Activated naive CD4-positive, alpha-beta T cell (primary cell): ENCODE measurements at places on chromosomes 11 and 22.

DNA sequence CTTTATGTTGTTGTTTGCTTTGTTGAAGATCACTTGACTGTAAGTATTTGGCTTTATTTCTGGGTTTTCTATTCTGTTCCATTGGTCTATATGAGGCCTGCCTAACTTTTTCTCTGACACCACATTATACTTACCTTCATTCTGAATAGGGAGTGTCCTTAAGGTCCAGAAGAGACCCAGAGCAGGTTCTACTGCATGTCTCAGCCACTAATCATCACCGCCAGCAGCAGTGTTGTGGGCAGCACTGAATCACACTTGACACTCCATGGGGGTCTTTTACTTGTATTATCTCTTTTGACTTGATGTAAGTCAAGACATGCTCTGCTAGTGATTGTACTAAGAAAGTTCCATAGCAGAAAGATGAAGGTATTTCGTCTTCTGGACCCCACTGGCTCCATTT, 274.9 kb downstream of the TENM4 start:
- DNase-seq: no peak

DNA sequence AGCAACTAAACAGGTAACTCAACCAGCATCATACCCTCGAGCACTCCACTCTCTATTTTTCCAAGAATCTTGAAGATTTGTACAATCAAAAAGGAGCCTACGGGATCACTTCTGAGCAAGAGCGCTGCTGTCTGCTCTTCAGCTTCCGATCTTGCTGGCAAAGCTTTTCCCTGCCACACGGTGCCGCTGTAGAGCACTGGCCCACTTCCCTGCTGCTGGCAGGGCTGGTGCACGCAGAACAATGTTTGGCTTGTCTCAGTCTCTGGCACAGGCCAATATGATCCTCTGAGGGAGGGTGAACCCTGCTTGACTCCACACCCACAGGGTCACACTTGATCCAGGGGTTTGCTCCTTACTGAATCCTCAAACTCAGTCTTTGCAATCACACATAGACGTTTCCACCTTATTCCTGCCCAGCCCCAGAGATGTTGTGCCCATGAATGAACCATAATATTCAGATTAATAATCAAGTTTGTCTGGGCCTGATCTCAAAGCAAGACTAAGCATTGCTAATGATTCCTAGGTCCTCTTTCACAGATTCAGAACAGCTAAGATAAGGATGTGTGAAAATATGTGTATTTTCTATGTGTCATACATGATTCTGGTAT, 536.6 kb downstream of the SOX6 start:
- DNase-seq: no peak

- no peak for DNase-seq
Observed at GRCh38 chr11:2090172-2091111, 48.7 kb downstream of the IGF2 start.

DNA sequence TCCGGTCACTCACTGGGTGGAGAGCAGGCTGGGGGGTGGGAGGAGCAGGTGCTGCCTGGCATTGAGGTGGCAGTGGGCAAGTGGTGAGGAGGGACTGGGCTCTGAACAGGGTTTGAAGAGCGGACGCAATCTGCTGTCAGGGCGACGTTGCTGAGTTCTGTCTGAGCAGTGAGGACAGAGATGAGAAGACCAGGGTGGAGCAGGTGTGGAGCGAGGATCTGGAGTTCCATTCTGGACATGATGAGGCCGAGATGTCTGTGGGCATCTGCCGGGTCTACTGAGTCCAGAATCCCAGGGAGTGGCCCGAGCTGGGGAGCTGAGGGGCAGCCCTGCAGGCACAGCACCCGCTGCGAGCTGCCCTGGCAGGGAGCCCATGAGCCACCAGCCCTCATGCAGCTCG, 2.2 kb upstream of the MOV10L1 start:
- DNase-seq: no peak

- no peak for DNase-seq
Observed at GRCh38 chr11:71267807-71268421, 15.5 kb upstream of the SHANK2 start.

DNA sequence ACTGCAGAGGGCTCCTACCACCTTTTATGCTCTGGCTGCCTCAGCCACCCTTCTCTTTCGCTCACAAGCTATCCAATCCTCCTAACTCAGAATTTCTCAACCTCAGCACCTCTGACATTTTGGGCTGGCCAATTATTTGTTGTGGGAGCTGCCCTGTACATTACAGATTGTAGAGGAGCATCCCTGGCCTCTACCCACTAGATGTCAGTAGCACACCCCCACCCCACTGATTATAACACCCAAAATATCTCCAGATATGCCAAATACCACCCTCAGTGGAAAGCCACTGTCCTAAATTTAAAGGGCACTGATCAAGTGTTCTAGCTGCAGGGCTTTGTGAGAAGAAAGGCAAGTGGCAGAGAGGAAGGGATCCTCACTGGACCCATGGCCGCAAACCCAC, 443.1 kb downstream of the SOX6 start:
- no peak for DNase-seq

DNA sequence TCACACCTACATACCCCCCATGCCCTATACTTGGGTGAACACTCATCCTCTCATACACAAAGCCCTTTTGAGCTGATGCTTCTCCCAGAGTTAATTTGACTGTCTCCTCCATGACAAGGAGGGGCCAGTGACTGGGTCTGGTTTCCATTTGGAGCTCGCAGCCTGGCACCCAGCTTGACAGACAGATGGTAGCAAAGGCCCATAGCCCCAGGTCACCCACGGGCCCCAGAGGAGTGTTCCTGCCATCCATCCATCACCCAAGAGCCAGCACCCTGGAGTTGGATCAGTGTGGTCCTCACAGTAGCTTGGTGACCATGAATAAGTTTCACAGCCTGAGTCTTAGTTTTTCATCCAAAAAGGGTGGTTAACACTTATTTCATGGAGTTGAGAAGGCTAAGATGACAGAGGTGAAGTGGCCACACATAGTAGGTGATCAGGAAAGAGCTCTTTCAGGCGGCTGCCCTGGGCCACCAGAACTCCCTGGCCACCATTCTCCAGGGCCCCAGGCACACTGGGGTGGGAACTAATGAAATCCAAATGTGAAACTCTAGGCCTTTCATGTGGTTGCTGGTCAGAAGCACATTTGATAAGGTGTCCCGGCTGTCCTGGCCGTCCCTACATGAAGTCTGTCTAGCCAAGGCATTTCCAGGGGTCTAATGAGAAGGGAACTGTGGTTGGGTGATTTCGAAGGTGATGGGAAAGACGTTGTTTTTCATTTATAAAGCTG, 42.4 kb downstream of the LIF start:
- DNase-seq: no peak

DNA sequence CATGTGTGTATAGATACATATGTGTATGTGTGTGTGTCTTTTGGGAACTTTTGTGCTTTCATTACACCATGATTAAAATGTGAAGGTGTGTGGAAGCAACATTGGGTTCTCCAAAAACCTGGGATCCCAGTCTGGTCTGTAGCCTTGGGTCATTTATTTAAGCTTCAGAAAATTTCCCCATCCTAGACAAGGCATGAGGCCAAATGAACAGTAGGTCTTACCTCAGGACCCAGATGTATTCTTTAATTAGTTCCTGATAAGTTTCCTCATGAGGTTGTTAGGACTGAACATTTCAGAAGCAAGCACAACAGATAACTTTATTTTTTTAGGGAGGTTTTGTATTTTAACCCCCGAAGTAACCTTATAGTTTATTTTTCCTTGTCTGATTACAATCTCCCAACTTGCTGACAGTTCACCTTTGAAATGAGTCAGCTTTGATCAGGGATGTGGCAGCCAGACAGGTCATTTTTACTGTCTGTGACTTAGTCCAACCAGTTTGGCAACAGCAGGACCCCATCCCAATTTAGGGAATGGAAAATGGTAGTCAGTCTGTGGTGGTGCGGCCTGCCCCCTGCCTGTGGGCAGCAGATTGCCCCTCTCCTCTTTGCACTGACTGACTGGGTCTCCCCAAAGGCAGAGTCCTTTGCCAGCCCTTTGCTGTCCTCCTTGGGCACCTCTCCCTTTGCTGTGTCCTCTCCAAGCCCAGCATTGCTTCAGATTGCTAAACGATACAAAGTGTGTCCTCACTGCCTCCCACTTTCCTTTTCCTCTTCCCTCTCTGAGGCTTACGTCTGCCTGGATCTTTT, 88.3 kb downstream of the NAV2 start:
- no peak for DNase-seq

DNA sequence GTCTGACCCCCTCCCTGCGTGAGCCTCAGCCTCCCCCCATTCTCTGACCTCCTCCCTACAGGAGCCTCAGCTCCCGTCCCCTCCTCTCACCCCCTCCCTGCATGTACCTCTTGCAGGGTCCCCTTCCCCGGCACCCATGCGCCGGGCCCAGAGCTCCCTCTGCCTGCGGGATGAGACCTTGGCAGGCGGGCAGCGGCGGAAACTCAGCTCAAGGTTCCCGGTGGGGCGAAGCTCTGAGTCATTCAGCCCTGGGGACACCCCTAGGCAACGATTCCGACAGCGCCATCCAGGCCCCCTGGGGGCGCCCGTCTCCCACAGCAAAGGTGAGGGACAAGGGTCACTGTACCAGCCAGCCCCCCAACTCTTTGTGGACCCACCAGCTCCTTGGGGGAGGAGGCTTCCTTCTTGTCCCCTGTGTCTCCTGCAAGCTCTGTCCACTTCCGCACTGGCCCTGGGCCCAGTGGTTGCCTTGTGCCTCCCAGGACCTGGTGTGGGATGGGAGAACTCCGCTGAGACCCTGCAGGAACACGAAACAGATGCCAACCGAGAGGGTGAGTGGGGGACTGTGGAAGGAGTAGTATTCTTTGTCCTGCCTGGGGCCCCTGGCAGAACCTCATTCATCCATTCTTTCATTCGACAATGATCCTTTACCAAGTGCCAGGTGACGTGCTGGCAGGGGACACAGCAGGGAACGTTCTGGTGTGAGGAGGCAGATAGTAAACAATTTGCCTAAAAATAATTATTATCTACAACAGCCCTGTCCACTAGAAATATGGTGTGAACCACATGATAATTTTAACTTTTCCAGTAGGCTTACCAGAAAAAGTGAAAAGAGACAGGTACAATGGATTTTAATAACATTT, 3.7 kb upstream of the RPS6KA4 start:
- peak; percentile 50 for DNase-seq

DNA sequence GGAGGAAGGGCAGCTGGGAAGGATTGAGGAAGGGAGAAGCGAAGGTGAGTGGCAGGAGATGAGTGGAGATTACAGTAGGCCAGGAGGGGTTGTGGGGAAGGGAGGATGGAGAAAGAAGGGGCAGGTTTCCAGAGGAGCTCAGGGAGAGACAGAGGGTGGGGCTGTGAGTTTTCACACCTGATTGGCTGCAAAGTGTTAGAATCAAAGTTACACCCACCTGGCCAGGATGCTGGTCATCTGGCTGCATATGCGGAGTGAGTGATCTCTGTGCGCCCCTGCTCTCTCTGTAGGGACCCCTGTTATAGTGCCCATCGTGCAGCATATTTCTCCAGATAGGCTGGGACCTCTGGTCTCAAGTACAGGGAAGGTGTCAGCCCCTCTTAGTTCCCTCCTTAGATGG, 18.3 kb downstream of the AMPD3 start:
- DNase-seq: no peak

DNA sequence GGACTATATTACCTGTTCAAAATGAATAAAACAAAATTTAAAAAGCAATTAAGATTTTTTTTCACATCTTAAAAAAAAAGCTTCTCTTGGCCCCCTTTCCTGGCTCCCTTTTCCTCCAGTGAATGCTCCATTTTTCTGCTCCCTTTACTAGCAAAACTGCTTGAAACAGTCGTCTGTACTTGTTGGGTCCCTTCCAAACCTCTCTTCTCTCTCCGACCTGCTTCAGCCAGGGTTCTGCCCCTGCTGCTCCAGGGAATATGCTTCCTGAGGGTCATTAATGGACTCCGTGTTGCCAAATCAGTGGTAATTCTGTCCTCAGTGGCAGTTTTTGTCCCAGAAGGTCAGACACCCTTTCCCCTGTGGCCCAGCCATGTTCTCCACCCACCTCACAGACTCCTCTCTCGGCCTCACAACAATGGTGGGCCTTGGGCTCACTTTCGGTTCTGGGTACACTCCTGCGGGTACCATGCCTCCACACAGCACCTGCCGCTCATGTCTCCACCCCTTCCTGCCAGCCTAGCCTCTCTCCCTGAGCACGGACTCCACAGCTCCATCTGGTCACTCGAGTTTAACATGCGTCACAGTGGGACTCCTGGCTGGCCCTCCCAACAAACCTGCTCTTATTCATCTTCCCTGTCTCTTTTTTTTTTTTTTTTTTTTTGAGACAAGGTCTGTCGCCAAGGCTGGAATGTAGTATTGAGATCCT, 7.8 kb upstream of the POLR3H start:
- no peak for DNase-seq

- no peak for DNase-seq
Observed at GRCh38 chr11:61785837-61786402, 6.5 kb downstream of the TMEM258 start.

GRCh38 chr11:11608783-11609232, 13.0 kb downstream of the GALNT18 start:
- DNase-seq: no peak

DNA sequence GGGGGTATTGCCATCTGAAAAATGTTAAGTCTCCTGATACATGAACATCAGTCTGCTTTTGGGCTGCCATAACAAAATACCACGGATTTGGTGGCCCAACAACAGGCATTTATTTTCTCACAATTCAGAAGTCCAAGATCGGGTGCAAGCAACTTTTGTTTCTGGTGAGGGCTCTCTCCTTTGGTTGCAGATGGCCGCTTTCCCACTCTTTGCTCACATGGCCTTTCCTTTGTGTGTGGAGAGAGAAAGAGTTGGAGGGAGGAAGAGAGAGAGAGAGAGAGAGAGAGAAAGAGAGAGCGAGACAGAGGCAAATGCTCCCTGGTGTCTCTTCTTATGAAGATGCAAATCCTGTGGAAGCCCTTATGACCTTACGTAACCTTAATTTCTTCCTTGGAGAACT, 2.5 kb upstream of the KRTAP5-2 start:
- DNase-seq: no peak

- DNase-seq: no peak
Observed at GRCh38 chr22:38017272-38017920, 33.0 kb upstream of the SOX10 start.

DNA sequence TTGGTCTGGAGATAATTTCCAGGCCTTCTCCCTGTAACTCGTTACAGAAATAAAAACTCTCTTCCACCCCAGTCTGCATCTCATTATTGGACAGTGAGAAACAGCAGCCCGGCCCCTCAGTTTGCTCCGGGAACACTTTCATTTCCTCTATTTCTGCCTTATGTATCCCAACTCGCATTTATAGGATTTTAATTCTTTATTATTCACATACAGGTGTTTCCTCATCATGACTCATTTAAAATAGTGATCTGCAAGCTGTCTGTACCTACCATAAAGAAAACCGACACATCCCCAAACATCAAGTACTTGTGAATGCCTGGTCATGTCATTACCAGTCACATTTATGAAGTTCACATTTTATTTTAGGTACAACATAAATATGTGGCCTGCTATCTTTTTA, 42.8 kb downstream of the PIWIL3 start:
- no peak for DNase-seq

GRCh38 chr11:103961010-103961409, 75.4 kb upstream of the DDI1 start:
- DNase-seq: no peak

GRCh38 chr22:40044870-40045834, 50.4 kb downstream of the FAM83F start:
- DNase-seq: peak; percentile 66
